K562 (cell line): ENCODE measurements at places on chromosomes 7 and 10. TPM values are rescaled to one million over a fixed set of nuclear protein-coding genes. Genes with fewer than 3 reads are reported as not detected.

Gene AEBP1
- 0.78 and 0.87 TPM in 2 replicates for total RNA-seq

Gene SPOCK2
- 0.63 and 0.86 TPM in 2 replicates for total RNA-seq

Gene ARHGEF35
- total RNA-seq = 0.22 and 0.49 TPM in 2 replicates

Gene TSPAN13
- total RNA-seq = 26.8 and 28.9 TPM in 2 replicates

Gene HOGA1
- not detected in 2 replicates for total RNA-seq

Gene SRRT
- 238 and 263 TPM in 2 replicates for total RNA-seq

Gene UCMA
- not detected in 2 replicates for total RNA-seq

DNA sequence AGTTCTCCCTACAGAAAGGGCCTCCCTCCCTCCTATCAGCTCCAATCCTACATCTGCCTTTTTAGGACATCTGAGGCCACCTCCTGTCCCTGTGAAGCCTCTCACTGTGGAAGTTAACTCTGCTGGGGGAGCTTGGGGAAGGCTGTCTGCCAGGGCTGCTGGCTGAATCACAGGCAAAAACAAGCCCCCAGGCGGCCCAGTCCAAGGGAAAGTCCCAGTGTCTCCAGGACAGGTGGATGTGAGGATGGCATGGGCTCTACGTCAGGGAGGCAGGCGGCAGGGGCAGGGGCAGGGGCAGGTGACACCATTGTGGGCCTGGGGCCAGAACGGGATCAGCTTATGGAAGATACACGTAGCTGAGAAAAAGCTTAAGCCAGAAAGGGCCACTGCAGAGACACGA lies 240.2 kb downstream of the MAD1L1 start:
- H3K36me3 ChIP-seq = no peaks in the 10 kb centered on the region
- no peaks in the 10 kb centered on the region for H3K4me1 ChIP-seq
- no peak overlapping the region for H3K27ac ChIP-seq
- no peak for DNase-seq
- H3K27me3 ChIP-seq = no peaks in the 10 kb centered on the region

GRCh38 chr10:59877191-59877671 lies 29.1 kb downstream of the CCDC6 start:
- H3K4me1 ChIP-seq = peaks cover 56% of the 10 kb centered on the region
- H3K4me3 ChIP-seq = no peak overlapping the region
- DNase-seq = no peak

DNA sequence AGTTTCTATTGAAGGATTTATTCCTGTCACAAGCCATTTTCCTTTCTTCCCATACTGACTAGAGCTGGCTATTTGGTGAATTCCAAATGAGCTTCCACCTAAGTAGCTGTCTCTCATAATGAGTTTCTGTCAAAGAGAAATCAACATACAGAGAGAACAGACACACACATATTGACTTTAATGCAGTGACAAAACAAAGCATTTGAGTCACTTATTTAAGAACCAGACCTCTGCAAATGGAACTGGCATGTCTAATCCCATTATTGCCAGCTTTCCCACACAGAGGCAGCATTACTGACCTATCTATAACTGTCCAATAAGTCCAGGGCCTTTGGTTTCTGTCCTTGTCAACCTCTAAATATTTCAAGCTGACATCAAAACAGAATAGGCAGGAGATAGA lies 179.3 kb upstream of the CSTF2T start:
- no peaks in the 10 kb centered on the region for H3K27me3 ChIP-seq
- no peaks in the 10 kb centered on the region for H3K36me3 ChIP-seq
- H3K4me1 ChIP-seq = no peaks in the 10 kb centered on the region
- H3K27ac ChIP-seq = no peak overlapping the region
- no peak for DNase-seq
- H3K4me3 ChIP-seq = no peak overlapping the region

- no peak overlapping the region for H3K4me3 ChIP-seq
- no peak overlapping the region for H3K27ac ChIP-seq
- H3K36me3 ChIP-seq = no peaks in the 10 kb centered on the region
- H3K4me1 ChIP-seq = no peaks in the 10 kb centered on the region
- DNase-seq = no peak
Measured at GRCh38 chr7:45421806-45422205, 152.4 kb upstream of the ADCY1 start.

DNA sequence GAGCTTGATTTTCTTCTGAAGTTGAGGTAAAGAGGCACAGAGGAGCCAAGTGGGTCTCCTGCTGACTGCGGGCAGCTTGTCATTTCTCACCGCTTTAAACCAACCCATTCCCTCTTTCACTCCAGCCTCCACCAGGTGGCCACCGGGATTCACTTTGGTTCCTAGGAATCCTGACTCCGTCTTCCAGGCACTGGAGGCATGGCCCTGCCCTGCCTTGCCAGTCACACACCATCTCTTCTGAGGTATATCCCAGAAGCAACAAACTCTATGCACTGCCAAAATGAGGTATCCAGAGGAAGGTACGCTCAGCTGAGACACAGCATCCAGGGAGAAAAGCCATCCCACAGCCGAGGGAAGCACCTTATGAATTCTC lies 280.8 kb downstream of the TNS3 start:
- no peak overlapping the region for H3K27ac ChIP-seq
- no peak overlapping the region for H3K4me3 ChIP-seq
- H3K36me3 ChIP-seq = no peaks in the 10 kb centered on the region
- no peak for DNase-seq

DNA sequence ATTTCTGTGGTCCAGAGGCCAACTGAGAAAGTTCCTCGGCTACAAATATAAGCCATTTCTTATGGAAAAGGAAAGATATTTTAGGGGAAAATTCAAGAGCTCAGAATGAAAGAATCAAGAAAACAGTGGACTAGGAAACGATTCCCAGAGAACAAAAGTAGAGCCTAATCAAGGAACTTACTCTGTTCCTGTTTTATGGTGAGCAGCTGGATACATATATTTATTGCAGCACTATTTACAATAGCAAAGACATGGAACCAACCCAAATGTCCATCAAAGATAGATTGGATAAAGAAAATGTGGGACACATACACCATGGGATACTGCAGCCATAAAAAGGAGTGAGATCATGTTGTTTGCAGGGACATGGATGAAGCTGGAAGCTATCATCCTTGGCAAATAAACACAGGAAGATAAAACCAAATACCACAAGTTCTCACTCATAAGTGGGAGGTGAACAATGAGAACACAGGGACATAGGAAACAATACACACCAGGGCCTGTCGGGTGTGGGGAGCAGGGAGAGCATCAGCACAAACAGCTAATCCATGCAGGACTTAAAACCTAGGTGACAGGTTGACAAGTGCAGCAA lies 298.7 kb downstream of the THSD7A start:
- DNase-seq = no peak
- no peaks in the 10 kb centered on the region for H3K4me1 ChIP-seq
- no peak overlapping the region for H3K4me3 ChIP-seq
- H3K27me3 ChIP-seq = no peaks in the 10 kb centered on the region
- no peak overlapping the region for H3K27ac ChIP-seq

GRCh38 chr7:3408814-3409595 lies 108.0 kb downstream of the SDK1 start:
- no peaks in the 10 kb centered on the region for H3K27me3 ChIP-seq
- DNase-seq = no peak
- H3K27ac ChIP-seq = no peak overlapping the region
- H3K36me3 ChIP-seq = no peaks in the 10 kb centered on the region
- H3K4me1 ChIP-seq = no peaks in the 10 kb centered on the region

GRCh38 chr10:6953271-6953801 lies 373.3 kb upstream of the PRKCQ start:
- no peak overlapping the region for H3K27ac ChIP-seq
- H3K4me3 ChIP-seq = no peak overlapping the region
- H3K27me3 ChIP-seq = no peaks in the 10 kb centered on the region
- DNase-seq = no peak

- H3K27ac ChIP-seq = no peak overlapping the region
- H3K36me3 ChIP-seq = no peaks in the 10 kb centered on the region
- H3K27me3 ChIP-seq = no peaks in the 10 kb centered on the region; the same call in 1 of the 3 replicates
- no peaks in the 10 kb centered on the region for H3K4me1 ChIP-seq
Measured at GRCh38 chr7:51132661-51133060, 183.9 kb downstream of the COBL start.

DNA sequence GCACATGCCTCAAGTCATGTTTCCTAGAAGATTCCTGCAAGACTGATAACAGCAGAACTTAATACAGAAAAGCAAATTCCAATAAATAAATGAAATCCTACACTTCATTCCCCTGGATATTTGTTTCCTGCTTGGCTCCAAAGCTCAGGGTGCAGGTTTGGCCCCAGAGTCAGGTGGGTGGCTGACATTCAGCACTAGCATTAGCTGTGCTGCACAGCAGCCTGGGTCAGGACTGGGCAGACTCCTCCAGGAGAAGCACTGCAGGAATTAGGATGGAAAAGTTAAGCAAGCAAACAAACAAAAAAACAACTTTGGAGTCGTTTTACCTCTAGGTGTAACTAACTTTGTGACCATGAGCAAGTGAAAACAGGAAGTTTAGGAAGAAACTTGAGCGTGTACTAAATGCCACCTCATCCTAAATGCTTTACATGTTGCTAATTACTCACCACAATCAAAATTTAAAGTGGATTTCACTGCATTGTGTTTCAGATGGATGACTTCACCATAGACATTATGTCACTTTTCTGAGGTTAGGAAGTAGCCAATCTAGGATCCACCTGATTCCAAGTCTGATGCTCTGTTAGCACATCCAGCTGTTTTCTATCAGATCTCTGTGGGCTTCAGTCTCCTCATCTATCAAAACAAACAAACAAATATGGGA lies 239.4 kb downstream of the C7orf25 start:
- no peak overlapping the region for H3K27ac ChIP-seq
- H3K27me3 ChIP-seq = no peaks in the 10 kb centered on the region
- H3K4me3 ChIP-seq = no peak overlapping the region
- H3K36me3 ChIP-seq = no peaks in the 10 kb centered on the region
- no peak for DNase-seq
- no peaks in the 10 kb centered on the region for H3K4me1 ChIP-seq

DNA sequence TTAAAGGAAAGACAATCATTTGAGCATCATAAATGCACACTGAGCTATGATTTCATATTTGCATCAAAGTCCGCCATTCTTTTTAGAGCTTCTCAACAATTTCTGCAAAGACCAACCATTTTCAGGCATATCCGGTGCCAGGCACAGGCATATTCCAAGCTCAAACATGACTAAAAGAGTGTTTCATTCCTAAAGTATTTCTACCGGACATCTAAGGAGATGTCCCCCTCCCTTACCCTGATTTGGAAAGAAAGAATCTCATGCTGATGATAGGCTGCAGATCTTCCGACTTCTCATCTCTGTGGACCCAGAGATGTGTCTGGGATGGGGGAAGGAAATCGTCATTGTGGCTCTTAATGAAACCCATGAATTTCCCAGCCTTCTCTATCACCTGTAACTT lies 600.5 kb upstream of the MGMT start:
- no peak overlapping the region for H3K4me3 ChIP-seq
- H3K27me3 ChIP-seq = peaks cover 25% of the 10 kb centered on the region
- no peaks in the 10 kb centered on the region for H3K4me1 ChIP-seq
- no peak overlapping the region for H3K27ac ChIP-seq
- no peaks in the 10 kb centered on the region for H3K36me3 ChIP-seq

GRCh38 chr10:8037941-8038894 lies 16.3 kb upstream of the GATA3 start:
- H3K4me3 ChIP-seq = no peak overlapping the region
- DNase-seq = no peak
- peaks cover 50% of the 10 kb centered on the region; the same call in 2 of the 3 replicates for H3K27me3 ChIP-seq
- no peaks in the 10 kb centered on the region for H3K36me3 ChIP-seq
- peaks cover 18% of the 10 kb centered on the region; the same call in 1 of the 2 replicates for H3K4me1 ChIP-seq

- H3K27ac ChIP-seq = no peak overlapping the region
- no peak overlapping the region for H3K4me3 ChIP-seq
- H3K36me3 ChIP-seq = no peaks in the 10 kb centered on the region
- no peak for DNase-seq
Measured at GRCh38 chr7:534075-534474, 14.4 kb upstream of the PDGFA start.

GRCh38 chr7:99653754-99654153 lies 26.0 kb downstream of the CYP3A5 start:
- no peak for DNase-seq
- no peaks in the 10 kb centered on the region for H3K27me3 ChIP-seq
- no peaks in the 10 kb centered on the region for H3K36me3 ChIP-seq
- no peak overlapping the region for H3K27ac ChIP-seq
- H3K4me1 ChIP-seq = no peaks in the 10 kb centered on the region

GRCh38 chr10:79241990-79242619 lies 105.2 kb upstream of the PPIF start:
- H3K36me3 ChIP-seq = no peaks in the 10 kb centered on the region; the same call in 2 of the 3 replicates
- no peak overlapping the region for H3K4me3 ChIP-seq
- H3K27me3 ChIP-seq = no peaks in the 10 kb centered on the region
- no peak overlapping the region for H3K27ac ChIP-seq
- DNase-seq = peak; percentile 51

DNA sequence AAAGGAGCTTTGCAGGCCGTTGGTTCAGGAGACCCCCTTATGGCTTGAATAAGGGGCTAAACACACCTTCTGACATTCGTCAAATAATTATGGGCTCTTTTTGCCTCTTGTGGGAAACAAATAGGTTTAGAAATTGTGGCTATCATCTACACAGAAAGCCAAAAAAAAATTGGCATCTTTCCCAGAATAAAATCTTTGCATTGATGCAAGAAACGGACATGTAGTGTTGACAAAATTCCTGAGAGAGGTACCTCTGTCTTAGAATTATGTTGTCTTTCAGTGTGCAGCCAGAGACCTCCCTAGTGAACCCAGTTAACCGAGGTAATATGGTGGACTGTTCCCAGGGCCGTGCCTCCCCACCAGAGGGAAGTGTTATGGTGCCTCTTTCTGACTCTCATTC lies 283.9 kb downstream of the SDHAF3 start:
- no peak for DNase-seq
- no peak overlapping the region for H3K4me3 ChIP-seq
- H3K4me1 ChIP-seq = no peaks in the 10 kb centered on the region

DNA sequence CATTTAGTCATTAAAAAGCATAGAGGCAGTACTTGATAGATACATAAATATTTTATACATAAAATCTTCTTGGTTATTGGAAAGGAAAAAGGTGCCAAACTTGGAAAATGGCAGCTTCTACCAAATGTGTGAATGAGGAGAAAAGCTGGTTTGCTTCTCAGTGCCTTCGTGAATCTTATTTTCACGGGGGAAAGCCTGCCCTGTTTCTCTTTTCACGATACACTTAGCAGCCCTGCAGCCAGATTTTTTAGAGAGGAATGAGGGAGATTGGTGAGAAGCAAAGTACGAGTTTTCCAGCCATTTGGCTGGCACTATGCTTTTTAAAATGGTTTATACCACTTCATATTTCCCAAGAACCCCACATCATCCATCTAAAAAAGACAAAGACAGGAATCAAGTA lies 22.9 kb upstream of the C1QL3 start:
- no peak overlapping the region for H3K27ac ChIP-seq
- no peak overlapping the region for H3K4me3 ChIP-seq
- no peaks in the 10 kb centered on the region for H3K36me3 ChIP-seq
- peaks cover 9% of the 10 kb centered on the region; the same call in 2 of the 3 replicates for H3K27me3 ChIP-seq
- H3K4me1 ChIP-seq = no peaks in the 10 kb centered on the region
